ENCODE measurements at places on chromosomes 6 and 20.

DNA sequence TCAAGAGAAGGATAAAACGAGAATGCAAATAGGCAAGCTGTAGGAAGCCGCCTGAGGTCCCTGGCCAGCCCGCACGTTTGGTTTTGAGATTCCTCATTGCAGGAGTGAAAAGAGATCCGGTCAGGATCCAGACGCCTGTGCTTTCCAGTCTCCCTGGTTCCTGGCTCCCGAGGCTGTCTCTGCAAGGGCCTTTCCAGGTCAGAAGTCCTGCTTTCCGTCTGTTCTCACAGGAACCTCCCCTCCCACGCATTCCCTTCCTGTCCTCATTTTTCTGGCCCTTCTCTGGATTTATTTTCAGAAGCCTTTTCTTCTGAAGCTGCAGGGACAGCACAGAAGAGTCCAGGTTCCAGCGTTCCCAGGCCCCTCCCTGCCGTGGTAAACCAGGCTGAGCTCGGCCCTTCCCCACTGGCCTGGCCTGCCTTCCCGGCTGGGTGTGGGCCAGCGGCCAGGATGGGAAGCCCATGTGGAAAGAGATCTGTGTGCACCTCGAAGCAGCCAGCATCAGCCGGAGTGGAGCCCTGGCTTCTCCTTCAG, 54.0 kb downstream of the TMEM242 start:
- DNase-seq = no peak

DNA sequence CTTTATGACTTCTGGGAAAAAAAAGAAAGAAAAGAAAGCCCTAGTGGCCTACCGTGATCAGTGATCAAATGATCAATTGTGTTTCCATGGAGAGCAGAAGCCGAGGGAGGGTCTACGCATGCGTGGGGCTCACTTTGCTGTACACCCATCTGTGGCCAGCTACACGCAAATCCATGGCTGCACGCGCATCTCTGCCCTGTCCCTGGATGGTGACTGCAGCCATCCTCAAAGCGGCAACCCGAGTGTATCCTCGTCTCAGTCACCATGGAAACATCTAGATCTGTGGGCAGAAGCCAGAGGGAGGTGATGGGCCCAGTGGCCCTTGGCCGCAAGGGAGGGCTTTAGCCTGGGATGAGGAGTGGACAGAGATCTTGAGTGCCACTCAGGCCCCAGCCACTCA, 785 bp upstream of the ULBP3 start:
- no peak for DNase-seq

DNA sequence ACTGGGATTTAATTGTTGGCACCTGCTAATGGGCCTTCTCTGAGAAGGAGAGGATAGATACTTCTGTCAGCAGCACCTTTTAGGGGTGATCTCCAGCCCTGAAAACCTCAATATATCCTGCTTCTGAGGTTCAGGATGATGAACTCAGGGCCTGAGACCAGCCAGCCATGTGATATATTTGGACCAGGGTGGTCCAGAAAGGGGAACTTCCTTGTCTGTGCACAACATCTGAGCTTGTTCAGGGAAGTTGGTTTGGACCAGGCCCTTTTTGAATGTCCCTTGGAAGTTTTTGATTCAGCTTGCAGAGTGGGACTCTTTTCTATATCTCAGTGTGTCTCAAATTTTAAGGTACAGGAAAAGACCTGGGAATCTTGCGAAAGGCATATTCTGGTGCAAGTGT, 85.8 kb downstream of the GFRA4 start:
- DNase-seq = no peak

DNA sequence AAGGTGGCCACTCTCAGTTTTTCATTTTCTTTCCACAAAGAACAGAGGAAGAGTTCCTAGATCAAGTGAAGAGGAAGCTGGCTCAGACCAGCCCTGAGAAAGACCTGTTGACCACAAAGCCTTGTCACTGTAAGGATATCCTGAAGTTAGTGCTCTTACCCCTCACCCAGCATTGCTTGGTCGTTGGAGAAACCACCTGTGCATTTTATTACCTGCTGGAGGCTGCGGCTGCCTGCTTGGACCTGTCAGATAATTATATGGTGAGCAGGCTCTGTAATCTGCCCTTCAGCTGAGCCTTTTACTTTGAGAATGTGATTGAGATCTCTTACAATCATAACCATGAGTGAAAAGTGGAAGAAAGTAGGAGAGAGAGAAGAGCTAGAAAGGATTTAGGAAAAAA, 21.9 kb downstream of the TREML1 start:
- no peak for DNase-seq

DNA sequence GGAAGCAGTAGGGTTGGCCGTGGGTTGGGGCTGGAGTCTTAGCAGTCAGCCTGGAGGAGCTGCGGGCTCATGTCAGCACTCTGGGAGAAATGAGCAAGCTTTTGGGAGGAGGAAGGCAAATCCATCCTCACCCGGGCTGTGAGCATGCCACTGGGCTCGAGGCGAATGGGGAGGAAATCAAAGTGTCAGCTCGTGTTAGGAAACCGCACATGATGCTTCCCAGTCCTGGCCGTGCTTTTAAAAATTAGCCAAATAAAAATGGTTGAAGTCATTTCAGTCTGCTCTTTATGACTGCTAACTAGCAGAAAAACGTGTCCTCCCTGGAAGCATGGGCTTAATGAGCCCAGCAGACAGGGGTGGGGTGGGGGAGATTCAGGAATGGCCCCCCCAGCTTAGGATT, 98.1 kb downstream of the NFATC2 start:
- DNase-seq = no peak

- DNase-seq = no peak
Measured at GRCh38 chr20:63082308-63082938, 75.7 kb upstream of the BHLHE23 start.

DNA sequence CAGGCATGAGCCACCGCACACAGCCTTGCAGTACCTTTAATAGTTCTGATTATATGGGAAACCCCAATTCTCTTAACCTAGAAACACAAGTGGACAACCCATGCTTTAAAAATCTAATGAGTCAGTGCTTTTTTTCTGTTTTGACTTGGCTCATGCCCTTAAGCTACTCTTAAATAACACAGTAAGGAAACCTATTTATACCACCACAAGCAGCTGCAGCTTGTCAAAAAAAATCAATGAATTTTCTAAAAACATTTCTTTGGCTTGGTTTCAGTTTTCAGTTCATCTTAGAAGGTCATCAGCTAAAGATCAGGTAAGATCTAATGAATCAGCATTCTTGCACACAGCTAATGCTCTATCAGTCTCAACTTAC, 124.1 kb upstream of the DST start:
- no peak for DNase-seq
